A673 (cell line): ENCODE measurements at places on chromosomes 11 and 22. TPM values are rescaled to one million over a fixed set of nuclear protein-coding genes. Genes with fewer than 3 reads are reported as not detected.

GRCh38 chr11:57786436-57786835 is 24.8 kb downstream of the CTNND1 start:
- no peak for DNase-seq

DNA sequence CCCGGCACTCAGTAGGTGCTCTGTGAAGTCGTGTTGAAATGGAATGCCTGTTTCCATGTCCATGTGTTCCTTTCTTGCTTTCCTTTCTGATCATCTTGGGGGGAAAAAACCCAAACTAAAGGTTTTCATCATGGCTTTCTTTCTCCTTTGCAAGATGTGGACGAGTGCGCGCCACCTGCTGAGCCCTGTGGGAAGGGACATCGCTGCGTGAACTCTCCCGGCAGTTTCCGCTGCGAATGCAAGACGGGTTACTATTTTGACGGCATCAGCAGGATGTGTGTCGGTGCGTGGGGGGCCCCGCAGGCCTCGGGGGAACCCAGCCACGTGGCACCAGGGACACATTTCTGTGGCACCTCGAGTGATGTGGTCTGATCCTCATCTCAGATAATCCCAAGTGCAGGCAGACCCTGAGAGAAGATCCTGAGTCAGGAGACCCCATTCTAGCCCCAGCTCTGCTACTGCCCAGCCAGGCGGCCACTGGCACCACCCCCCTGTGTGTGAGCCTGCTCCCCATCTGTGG is 39.4 kb downstream of the FBLN1 start:
- no peak for DNase-seq

- no peak for DNase-seq
Measured at GRCh38 chr11:106493751-106494150, 416.3 kb downstream of the AASDHPPT start.

- DNase-seq = no peak
Measured at GRCh38 chr22:33299245-33299956, 241.2 kb upstream of the SYN3 start.

The SULT4A1 gene
- 0.15 and 0.33 TPM in 2 replicates for total RNA-seq

The APOA4 gene
- not detected in 2 replicates for total RNA-seq

DNA sequence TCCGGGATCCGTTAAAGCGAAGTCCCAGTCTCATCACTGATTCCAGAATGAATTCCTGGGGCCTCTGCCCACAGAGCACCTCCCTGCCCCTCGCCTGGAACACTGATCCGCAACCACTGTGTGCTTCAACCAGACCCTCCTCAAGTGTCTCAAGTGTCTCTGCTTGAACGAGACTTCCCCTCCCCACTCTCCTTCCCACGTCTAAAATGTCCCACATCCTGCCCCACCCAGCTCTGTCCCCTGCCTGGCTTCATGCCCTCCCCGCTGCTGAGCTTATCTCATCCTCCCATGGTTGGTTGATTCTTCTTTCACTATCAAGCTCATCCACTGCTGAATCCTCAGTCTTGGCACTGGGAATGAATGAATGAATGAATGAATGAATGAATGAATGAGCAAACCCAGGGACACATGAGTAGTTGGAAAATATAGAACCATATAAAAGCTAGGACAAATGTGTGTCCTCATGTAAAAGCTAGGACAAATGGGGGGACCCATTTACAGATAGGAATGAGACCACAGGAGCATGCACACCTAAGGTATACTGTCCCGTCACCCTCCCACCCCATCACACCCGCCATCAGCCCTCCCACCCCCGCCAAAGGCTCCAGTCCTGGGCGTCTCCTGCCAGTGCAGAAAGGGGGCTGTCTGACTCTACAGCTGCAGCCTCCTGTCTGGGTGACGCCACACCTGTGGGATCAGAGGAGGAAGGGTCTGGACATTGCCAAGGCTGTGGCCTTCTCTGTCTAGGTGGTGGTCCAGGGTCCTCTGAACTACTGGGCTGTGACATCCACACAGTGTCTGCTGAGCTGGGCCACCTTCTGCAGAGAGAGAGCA is 71.4 kb upstream of the LINC01488 start:
- DNase-seq = no peak

DNA sequence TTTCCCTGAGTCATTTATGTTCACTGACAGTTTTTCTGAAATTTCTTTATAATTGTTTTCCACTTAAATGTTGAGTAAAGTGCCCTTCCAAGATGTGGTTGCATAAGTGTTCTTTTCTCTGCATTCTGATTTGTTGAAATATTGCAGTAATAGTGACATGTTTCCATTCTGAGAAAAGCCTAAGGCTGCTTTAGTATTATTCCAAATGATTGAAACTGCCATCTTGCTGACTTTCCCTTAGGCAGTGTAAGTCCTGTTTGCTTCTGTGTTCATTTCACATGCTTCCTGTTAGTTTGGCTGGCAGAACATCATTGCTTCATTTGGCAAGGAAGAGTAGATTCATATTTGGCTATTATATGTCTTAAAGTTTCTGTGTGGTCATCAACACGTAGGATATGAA is 146.5 kb downstream of the ELP4 start:
- no peak for DNase-seq

DNA sequence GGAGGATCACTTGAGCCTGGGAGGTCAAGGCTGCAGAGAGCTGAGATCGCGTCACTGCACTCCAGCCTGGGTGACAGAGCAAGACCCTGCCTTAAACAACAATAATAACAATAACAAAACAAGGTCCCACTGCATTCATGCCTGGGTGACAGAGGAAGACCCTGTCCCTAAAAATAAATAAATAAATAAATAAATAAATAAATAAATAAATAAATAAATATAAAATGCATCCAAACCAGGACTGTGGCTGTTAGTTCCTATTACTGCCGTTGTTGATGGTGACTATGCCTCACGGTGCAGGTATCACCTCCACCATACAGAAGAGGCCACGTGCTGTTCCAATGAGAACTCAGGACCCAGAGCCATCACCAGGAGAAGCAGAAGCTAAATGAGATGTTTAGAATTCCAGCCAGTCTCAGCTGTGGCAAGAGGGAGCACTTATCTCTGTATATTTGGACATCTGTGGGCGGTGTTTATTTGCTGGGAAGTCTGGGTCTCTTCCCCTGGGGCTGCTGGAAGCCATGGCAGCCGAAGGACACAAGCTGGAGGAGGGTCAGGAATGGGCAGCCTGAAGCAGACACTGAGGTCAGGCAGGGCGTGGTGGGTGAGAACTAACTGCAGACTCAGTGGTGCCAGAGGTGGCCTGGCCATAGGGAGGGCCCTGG is 21.6 kb downstream of the C11orf86 start:
- no peak for DNase-seq

DNA sequence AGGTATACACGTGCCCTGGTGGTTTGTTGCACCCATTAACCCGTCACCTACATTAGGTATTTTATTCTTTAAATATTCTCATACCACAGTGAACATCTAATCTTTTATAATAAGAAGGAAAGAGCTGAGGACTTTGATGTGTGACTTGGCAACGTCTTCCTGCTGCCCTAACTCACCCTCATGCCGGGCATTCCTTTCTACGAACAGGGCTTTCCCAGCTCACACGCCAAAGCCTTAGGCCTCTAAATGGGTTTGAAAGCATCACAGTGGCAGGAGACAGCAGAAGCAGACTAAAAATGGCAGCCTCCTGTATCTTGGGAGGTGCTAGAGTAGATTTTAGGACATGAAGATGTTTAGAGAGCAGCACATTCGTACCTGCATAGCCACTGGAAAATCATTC is 52.6 kb downstream of the CLTCL1 start:
- DNase-seq = no peak

DNA sequence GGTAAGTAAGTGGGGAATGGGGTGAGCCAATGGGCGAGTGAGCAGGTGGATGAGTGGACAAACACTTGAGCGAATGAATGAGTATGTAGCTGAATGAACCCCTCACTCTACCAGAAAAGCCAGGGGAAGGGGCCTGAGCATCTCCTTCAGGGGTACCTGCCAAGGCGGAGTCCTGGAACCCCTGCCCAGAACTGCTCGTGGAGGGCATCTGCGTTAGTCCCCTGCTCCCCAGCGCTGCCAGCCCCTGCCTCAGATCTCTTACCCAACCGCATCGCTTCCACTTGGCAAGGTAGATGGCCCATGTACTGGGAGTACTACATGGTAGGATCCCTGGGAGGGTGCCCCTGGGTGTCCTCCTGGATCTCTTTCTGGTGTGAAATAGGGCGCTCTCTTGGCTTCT is 7.4 kb upstream of the ANO1 start:
- DNase-seq = no peak

- DNase-seq = peak; percentile 92
Measured at GRCh38 chr22:29310863-29311339, 4.5 kb downstream of the GAS2L1 start.

DNA sequence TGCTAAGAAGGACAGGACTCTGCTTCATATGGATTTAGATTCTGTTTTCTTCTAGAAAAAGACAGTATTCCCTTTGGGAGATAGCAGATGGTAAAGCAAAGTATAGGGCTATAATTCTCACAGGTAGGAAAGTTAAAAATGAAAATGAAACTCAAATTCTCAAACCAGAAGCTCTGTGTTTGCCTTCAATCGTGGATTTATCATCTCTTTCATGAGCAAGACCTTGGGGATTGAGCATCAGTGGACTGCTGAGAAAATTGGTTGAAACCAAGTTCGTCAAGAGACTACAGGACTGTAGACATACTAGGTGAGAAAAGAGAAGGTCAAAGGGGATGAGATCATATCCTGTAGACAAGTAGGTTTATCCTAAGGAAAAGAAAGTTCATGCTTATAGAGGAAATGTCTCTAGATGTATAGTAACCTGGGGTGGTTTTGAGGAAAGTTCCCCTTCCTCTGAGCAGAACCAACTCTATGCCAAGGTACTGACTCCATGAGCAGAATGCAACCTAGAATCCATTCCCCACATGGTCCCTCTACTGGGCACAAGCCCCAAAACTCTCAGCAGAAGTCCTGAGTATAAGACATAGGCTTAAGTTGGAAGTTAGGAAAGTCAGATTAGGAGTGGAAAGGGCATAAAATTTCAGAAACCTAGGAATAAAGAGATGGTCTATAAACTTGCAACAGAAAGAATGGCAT is 46.5 kb downstream of the SLC5A12 start:
- no peak for DNase-seq

GRCh38 chr11:126624506-126624905 is 269.0 kb downstream of the ST3GAL4 start:
- no peak for DNase-seq

The CCT8L2 gene
- not detected in 2 replicates for total RNA-seq

DNA sequence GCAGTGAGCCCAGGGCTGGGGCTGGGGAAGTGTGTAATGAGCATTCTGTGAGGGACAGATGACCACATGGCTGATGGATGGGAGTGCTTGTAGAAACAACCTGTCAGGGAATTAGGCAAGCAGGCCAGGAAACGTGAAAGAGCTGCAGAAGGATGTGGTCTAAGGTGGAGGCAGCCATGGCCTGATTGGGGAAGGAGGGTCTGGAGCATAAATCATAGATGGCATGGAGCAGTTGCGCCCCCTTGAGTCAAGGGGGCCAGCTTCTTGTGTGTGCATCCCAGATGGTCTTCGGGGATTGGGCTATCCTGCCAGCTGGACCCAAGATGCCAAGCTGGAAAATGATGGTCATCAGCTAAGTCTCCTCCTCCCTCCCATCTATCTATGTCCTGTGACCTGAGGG is 119.4 kb upstream of the CLPB start:
- DNase-seq = peak; percentile 48

DNA sequence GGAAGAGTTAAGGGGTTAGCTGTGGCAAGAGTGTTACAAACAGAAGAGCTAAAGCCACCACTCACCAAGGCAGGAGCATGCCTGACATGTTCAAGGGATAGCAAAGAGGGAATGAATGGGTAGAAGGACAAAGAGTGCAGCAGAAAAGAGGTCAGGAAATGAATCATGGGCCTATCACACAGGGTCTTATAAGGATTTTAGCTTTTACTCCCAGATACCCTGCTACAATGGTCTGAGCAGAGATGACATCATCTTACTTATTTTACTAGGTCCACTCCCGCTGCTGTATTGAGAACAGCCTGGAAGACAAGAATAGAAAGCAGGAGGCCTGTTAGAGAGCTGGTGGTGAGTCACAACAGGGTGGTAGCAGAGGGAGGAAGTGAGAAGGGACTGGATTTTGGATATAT is 9.8 kb downstream of the TRAF6 start:
- DNase-seq = peak; percentile 96

- no peak for DNase-seq
Measured at GRCh38 chr11:2480874-2481220, 36.0 kb downstream of the KCNQ1 start.

DNA sequence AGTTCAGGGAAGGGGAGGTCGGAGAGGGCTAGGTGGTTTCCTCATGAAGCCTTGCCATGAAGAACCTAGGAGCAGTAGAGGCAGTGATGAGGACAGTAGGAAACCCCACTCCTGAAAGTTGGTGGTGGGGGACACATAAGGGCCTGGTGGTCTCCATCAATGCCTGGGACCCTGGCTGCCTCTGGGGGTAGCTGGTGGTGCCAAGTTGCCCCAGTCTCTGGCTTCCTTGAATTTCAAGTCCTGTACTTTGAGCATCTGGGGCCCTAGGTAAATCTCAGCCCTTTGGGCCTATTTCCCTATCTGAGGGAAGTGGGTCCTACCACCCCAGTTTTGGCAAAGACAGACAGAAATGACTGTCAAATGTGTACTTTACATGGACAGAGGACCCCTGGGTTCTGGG is 28.1 kb downstream of the AMPD3 start:
- DNase-seq = no peak

The IFITM2 gene
- 23.3 and 25.5 TPM in 2 replicates for total RNA-seq

DNA sequence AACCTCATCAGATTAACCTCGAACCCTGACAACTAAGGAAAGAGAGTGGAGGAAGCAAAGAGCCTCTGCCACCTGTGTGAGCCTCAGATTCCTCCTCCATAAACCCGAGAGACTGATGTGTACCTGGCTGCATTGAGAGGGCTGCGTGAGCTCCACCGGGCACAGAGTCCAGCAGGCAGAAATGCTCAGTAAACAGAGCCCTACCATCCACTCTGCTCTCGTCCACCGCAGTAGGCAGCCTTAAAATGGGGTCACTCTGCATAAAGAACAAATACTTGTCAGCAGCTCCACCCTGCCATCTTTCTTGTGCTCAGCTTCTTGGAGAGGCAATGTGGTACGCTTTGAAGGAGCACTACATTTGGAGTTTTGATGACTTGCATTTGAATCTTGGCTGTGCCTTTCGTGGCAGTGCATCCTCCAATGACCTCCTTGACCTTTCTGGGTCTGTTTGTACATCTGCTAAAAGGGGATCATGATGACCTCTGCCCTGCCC is 43.0 kb upstream of the CD5 start:
- DNase-seq = no peak

The TRIM77 gene
- total RNA-seq = not detected in 2 replicates

DNA sequence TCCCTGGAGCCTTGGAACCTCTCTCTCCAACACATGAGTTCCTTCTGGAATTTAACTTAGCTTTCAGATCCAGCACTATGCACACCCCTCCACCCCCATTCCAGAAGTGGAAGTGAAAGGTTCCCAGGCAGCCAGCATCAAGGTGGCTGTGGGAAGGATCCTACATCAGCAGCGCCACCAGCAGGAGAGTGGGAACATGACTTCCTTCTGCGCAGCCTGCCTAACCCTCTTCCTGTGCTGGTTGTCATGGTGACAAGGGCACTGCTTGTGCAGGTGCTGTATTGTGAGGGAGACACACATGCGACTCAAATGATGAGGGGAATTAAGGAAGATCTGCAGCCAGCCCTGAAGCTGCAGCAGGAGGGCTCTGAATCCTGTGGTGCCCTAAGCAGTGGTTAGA is 904.5 kb upstream of the API5 start:
- peak; percentile 43 for DNase-seq

- DNase-seq = no peak
Measured at GRCh38 chr11:125069796-125070195, 6.7 kb downstream of the SLC37A2 start.

- no peak for DNase-seq
Measured at GRCh38 chr22:43636086-43636485, 176.0 kb downstream of the EFCAB6 start.

GRCh38 chr11:3058753-3059664 is 1.8 kb upstream of the CARS1 start:
- DNase-seq = no peak
